ENCODE measurements at places on chromosomes 2 and 18.

GRCh38 chr2:20877960-20878359, 55.1 kb upstream of the LDAH start:
- no peak for DNase-seq

DNA sequence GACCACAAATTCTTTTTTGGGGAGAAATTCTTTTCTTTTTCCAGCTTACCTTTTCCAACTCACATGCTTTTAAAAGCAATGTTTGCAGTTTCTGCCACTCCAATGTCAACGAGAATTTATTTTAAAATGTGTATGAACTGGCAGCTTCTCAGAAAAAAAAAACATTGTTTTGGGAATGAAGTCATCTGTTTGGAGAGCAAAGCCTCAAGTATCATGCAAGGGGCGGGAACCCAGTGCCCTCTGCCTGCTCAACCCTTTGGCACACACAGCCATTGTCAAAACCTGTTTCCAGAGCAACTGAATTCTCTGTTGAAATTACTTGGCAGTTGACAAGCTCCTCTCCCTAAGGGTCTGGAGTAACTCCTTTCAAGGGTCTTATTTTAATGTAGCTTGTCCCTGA, 128.5 kb downstream of the QPCT start:
- no peak for DNase-seq

- DNase-seq = no peak
Observed at GRCh38 chr2:191228333-191228732, 16.9 kb upstream of the MYO1B start.

- no peak for DNase-seq
Observed at GRCh38 chr2:222707689-222708273, 36.3 kb downstream of the MOGAT1 start.

GRCh38 chr2:241857041-241857541, 1.6 kb downstream of the PDCD1 start:
- no peak for DNase-seq

GRCh38 chr2:29698216-29698615, 223.2 kb downstream of the ALK start:
- DNase-seq = no peak

DNA sequence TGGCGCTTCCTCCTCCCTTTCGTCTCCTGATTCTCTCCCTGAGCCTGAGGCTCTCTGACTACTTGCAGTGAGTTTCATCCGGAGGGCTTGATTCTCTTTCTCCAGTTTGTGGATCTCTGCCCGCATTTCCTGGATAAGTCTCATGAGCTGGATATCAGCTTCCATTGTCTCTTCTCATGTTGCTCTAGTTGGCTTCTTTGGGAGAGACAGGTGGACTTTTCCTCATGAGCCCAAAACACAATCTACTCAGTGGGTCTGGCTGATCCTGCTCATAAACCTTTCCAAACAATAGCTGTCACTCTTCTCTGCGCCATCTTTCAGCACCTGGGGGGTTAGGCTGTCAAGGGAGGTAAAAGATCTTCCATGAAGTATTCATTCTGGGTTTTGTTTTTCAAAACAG, at the start of gene CCDC195:
Gene CCDC195, minus strand, starts transcription at position 165 of the 400 bp plus-strand sequence. Its CDS starts 0 bp downstream, at position 165.
- no peak for DNase-seq

GRCh38 chr2:2101924-2102323, 229.2 kb downstream of the MYT1L start:
- DNase-seq = no peak

DNA sequence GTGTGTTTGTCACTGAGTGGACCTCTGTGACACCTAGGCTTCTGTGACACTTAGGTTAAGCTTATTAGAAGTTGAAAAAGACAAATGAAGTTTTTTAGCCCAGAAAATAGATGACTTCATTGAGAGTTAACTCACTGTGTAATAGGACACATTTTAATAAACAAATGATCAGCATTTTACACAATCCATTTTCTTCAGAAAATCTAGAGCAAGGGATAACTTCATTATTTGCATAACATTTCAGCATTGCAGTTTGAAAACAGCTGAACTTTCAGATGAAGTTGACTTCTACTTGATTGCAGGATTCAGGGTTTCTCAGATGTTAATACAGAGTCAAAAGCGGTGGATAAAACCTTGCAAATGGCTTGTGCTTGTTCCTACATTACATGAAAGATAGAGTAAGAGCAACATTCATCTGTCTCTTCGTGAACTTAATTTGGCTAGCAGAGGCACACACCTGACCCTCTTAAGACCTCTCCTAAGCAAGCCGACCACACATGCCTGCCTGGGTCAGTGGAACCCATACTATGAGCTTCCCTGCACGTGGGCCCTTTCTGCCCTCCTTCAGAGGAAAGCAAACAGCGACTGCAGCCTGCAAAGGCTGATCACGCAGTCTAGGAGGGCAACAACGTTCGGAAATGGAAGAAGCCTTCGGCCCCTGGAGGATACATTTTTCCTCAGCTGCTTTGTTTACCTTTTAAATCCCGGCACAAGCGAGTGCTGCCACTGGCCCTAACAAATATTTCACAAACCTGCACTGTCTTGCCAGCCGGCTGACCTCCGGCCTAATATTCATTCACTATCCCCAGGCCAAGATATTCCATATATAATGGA, 16.6 kb downstream of the ITGB1BP1 start:
- DNase-seq = no peak

Measured in stimulated activated CD4-positive, alpha-beta T cell treated with anti-CD3 and anti-CD28 coated beads, Interleukin-12 subunit alpha, Interleukin-12 subunit beta, amount 100 ng/mL, for 24 hours (primary cell).